ENCODE measurements at places on chromosomes 2 and 18.
A peak's percentile ranks its signal among the peaks of the same experiment; 100 is the strongest.

- DNase-seq = peak; percentile 45
These were observed 86.9 kb downstream of the LTBP1 start for GRCh38 chr2:33033606-33034081.

GRCh38 chr2:170215021-170215420, 37.1 kb downstream of the MYO3B start:
- DNase-seq = no peak

- no peak for DNase-seq
These were observed 1.4 kb upstream of the CD226 start for GRCh38 chr18:69948919-69949537.

DNA sequence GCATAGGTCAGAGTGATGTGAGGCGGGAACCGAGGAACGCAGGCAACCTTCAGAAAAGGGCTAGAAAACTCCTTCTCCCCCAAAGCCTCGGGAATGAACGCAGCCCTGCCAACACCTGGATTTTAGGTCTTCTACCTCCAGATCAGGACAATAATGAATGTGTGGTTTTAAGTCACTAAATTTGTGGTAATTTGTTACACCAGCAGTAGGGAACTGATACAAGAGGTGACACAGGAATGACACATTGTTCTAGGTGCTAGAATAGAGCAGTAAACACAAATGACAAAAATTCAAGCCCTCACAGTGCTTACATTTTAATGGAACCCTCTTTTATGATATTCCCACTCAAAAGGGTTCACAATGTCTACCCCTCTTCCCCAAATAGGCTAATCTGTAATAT, 39.2 kb upstream of the EML4 start:
- DNase-seq = no peak

Measured in MCF 10A (cell line).